ENCODE measurements at places on chromosomes 5 and 9. TPM values are rescaled to one million over a fixed set of nuclear protein-coding genes. Genes with fewer than 3 reads are reported as not detected.

- no peak for DNase-seq
Measured at GRCh38 chr9:77598991-77599390, 49.1 kb downstream of the GNA14 start.

- no peak for DNase-seq
Measured at GRCh38 chr5:83767409-83767992, 46.8 kb upstream of the HAPLN1 start.

DNA sequence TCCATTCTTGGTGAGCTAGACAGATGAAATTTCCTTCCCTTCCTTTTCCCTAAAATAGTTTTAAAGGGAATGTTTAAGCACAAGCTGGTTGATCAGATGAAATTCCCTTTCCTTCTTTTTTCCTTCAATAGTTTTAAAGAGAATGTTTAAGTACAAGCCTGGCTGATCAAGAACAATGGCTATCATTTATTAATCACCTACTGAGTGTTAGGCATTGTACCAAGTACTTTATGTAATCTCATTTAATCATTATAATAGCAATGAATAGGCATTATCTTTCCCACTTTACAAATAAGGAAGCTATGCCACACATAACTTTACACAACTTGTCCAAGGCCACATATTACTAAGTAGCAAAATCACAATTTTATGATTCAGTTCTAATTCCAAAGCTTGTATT is 152.0 kb upstream of the ACOT12 start:
- DNase-seq = no peak

DNA sequence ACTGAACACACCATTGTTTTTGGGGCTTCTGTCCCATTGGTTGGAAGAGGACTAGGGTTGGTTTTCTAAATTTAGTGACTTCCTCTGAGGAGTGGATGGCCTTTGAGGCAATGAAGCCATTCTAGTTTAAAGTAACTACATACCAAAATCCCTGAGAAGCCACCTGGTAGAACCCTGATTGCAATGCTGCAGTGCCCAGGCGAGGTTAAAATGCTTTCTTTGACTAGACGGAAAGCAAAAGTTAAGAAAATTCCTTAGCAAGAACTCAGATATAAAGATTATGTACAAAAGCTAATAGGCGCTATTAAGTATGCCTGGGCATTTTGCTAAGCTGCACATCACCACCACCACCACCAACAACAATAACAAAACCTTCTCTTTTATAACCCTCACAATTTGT is 20.6 kb downstream of the GLRX start:
- DNase-seq = no peak

DNA sequence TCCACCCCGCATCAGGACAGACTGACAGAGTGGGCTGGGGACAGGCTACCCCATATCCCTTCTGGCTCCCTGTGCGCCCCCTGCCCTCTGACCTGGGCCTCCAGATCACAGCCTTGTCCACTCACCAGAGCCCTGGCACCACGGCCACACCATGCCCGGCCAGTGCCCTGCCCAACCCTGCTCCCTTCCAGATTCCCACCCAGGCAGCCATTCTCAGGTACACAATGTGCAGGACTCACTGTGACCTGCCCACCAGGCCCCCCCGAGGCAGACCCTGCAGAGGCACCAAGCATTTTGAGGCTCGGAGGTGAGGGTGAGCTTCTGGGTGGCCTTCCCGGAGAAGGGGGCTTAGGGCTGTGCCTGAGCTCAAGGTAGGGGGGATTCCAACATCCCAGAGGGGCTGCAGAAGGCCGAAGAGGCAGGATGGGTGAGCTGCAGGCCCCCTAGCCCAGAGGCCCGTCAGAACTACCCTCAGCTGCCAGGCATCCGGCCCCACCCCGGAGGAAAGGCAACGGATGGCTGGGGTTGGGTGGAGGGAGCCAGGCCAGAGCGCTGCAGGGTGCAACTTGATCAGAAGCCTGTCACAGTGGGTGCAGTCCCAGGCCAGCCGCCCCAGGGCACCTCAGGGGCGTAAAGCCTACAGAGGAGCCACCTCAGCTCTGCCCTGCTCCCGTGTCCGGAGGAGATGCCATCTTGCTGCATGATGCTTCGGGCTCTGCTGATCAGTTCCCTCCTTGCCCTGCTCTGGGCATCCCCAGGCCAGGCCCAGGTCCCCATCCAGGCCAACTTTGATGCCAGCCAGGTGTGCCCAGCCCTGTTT is at the start of gene LCNL1:
TSS of gene LCNL1 (plus strand) at position 762 of the 820 bp plus-strand sequence. CDS start 594 bp downstream, outside the sequence.
- DNase-seq = no peak

- no peak for DNase-seq
Measured at GRCh38 chr9:101028346-101029314, at the start of gene PLPPR1. Gene PLPPR1 (plus strand): TSS chr9:101028727.

GRCh38 chr5:18375641-18376040 is 741.4 kb downstream of the TAF11L14 start:
- DNase-seq = no peak

- no peak for DNase-seq
Measured at GRCh38 chr5:180178531-180179441, 30.2 kb downstream of the RASGEF1C start.

DNA sequence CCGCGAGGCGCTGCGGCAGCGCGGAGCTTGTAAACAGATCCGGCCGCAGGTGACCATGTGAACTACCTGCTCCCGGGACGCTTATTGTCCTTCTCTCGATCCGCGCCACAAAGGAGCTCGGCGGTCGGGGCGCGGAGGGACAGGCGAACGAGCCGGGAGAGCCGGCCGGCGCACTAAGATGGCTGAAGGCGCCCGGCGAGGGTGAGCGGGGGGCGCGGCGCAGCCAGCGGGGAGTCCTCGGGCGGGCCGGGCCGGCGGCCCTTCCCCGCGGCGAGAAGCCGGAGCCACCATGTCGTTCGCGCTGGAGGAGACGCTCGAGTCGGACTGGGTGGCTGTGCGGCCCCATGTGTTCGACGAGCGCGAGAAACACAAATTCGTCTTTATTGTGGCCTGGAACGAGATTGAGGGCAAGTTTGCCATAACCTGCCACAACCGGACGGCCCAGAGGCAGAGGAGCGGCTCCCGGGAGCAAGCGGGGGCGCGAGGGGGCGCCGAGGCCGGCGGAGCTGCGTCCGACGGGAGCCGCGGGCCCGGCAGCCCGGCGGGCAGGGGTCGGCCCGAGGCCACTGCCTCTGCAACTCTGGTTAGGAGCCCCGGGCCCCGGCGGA is 535 bp downstream of the JMY start:
- DNase-seq = no peak

- no peak for DNase-seq
Measured at GRCh38 chr9:31445960-31446359, 938.5 kb upstream of the ACO1 start.

DNA sequence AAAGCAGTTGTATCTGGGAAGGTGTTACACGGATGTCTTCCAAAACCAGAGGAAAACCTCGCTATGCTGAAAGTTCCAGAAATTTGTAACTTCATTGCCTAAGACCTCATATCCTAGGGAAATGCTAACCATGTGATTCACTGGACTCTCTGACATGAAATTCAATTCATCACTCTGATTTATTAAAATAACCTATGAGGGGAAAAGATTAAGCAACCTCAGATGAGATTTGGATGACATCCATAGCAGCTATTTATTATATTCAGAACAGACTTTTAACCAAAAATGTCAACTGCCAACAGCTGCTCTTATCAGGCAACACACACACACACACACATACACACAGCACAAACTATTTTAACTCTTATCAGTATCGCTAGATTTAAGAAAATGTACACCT is 1006.4 kb upstream of the CTNND2 start:
- no peak for DNase-seq

DNA sequence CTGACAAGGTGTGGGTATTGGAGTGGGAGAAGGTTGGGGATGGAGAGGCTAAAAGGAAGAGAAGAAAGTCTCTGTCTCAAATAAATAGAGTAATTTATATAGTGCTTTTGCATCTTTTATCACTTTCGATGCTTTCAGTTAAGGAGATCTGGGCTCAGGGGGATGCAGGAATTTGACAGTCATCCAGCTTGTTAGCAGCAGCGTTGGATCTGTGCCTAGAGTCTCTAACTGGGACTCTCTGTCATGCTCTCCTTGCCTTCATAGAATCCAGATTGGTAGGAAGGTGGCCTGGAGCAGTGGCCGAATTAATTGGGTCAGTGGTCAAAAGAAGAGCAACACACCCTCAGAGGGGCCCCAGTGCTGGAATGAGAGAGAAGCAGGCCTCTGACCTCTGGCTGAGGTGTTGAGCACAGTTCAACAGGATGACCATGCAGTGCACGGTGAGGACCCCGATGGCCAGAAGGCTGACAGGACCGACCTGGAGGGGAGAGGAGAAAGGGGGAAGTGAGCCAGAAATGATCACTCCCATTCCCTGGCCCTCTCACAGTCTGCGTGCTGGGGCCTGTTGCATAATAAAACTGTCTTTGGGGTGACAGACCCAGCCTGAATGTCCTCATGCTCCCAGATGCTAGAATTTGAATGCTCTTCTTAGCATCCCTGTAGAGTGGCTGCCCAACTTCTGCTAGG is 7.6 kb downstream of the SLC36A3 start:
- DNase-seq = peak; percentile 38

GRCh38 chr5:14995229-14995628 is 123.7 kb upstream of the ANKH start:
- no peak for DNase-seq

- DNase-seq = peak; percentile 85
Measured at GRCh38 chr9:70406434-70406862, 8.0 kb downstream of the KLF9 start.

DNA sequence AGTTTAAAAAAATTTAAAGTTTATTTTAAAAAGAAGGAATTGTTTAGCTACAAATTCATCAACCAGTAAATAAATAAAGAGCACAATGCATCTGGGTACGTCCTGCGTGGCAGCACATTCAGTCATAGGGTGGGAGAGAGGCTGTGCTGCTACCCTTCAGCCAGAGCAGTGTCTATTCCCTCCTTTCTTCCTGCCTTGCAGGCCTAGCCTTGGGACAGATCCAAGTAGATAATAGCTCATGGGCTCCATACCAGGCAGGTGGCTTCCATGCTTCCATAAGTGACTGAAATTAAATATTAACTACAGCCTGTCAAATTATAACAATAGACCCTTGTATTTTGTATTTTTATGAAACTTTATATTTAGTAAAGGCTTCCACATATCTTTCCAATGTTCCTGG is 408.3 kb upstream of the RGMB start:
- DNase-seq = no peak

DNA sequence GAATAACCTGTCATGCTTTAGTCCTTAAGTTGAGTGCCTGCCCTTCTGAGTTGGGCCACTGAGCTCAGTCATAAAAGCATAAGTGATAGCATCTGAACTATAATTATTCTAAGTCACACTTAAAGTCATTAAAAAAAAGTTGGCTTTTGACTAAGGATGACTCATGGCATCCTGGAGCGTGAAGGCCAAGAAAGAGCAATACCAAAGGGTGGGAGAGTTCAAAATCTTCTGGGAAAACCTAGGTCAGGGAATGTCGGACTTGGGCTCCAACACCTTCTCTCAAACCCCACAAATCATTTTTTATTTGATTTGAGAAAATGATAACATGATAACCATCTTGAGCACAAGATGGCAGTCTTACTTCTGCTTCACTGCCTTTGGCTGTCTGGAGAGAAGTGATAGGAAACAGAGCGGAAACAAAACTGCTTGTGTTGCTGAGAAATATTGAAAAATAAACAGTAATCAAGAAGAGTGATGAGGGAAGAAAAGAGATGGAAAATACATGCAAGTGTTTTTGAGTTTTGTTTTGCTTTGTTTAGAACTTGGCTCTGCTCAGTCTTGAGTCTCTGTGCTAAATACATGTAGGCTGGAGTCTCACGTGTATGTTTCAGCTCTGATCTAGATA is 16.9 kb upstream of the NTRK2 start:
- DNase-seq = no peak

DNA sequence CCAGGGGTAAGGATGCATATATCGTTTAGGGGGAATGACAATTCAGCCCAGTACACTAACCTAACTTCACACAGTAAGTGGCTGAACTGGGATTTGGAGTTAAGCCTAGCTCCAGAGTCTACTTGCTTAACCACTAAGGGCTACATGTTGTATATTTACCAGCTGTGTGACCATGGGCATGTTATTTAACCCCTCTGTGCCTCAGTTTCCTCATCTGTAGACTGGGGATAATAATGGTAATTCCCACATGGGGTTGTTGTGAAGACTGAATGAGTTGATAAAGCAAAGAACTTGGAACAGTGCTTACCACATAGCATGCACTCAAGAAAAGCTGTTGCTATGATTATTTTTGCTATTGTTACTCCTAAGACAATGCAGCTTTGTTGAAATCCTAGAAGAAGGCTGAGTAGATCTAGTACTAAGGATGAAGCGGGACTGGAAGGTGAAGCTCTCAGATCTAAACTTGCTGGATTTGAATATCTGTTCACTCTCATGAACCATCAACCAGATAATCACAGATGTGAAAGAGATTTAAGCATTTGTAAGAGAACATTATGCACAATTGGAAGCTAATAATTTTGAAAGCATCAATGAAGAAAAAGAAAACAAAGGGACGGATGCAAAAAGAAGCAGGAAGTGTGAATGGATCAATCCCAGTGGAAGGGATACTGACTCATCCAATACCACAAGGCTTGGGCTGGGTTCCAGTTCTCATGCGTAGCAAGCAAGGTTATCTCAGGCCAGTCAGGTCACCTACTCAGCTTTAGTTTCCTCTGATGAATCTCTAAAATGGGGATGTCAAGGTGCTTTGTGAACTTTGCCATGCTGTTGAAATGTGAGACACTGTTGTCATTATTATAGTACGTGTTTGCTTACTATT is 78.5 kb upstream of the TBC1D2 start:
- DNase-seq = no peak

GRCh38 chr5:129760636-129761325 is 12.9 kb downstream of the MINAR2 start:
- no peak for DNase-seq

DNA sequence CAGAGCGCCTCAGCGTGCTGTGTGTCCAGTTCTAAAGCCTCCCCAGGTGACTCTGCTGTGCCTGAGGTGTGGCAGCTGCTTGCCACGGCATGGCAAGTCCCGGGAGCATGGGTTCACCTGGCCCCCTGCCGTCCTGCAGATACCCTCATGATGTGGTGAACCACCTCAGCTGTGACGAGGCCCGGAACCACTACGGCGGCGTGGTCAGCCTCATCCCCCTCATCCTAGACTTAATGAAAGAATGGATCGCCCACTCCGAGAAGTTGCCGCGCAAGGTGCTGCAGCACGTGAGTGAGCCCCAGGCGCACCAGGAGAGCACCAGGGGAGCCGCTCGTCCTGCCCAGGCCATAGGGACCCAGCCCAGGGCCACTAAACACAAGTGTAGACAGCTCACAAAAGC is 9.5 kb downstream of the SPACA9 start:
- DNase-seq = no peak

Gene HK3
- 174 TPM for polyA plus RNA-seq

Gene PCDHGA6
- polyA plus RNA-seq = not detected

Gene SLC22A4
- polyA plus RNA-seq = 12.2 TPM

Gene CMYA5
- not detected for polyA plus RNA-seq

Gene OBP2B
- not detected for polyA plus RNA-seq

Gene PCSK1
- not detected for polyA plus RNA-seq

Gene TLR4
- polyA plus RNA-seq = 214 TPM

Gene UNC13B
- polyA plus RNA-seq = 0.41 TPM

Gene SPAG8
- polyA plus RNA-seq = 2.9 TPM
